ENCODE measurements at places on chromosomes 7 and 10. TPM values are rescaled to one million over a fixed set of nuclear protein-coding genes. Genes with fewer than 3 reads are reported as not detected.

The OPN1SW gene
- not detected for total RNA-seq

The CARD11 gene
- 35.8 TPM for total RNA-seq

The PKD2L1 gene
- not detected for total RNA-seq

The PLXNA4 gene
- total RNA-seq, result 5.8 TPM

GRCh38 chr10:72800000-72800740 lies 93.4 kb upstream of the OIT3 start:
- DNase-seq, result no peak

DNA sequence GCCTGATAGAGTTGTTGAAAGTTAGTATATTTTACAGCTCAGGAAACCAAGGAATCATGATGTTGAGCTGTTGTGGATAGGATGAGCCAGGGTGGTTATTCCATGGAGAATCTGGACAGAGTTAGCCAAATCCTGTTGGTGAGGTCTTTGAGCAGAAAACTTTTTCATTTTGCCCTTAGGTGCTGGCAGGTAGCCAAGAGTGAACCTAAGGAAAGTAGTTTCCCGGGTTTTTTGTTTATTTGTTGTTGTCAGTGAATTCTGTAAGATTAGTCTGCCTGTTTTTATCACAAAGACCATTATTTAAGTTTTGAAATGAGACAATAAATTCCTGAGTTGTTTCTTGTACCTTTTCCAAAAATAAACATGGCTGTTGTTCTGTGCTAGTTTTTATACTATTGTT lies 61.0 kb downstream of the GALNT11 start:
- DNase-seq, result no peak

- DNase-seq, result no peak
Measured at GRCh38 chr7:70602117-70602516, 529.8 kb upstream of the GALNT17 start.

- DNase-seq, result no peak
Measured at GRCh38 chr10:60979667-60980104, 35.7 kb upstream of the RHOBTB1 start.

DNA sequence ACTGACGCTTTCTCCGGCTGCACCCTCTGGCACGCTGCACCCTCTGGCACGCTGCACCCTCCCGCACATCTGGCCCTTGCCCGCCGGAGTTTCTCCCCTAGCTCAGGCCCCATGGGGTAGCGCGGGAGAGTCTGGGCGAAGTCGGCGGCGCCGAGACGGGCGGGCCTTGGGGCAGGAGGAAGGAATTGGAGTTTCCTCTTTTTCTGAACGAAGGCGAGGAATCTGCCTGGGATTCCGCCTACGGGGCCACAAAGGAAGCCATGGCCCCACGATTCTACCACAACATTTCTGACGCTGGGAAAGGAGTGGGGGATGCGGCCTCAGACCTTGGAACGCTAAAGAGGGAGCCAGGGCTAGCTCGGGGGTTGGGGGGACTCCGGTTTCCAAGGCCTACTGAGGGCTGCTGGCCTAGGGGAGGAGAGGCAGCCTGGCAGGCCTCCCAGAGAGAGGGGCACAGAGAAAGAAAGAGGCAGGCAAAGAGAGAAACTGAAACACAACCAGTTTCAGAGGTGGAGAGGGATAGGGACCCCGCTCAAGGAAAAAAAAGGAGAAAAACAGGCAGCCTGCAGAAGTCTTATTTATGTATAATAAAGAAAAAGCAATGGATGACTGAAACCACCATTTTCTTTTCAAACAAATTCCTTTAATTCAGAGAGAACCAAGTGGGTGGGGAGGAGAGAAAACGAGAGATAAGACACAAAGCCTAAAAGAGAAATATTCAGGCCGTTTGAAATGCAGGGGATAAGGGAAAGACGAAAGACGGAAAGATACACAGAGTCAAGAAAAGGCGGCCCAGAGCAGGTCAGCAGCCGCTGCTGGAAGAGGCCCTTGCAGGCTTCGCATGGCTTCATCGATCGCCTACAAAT lies 4.3 kb downstream of the TLX1 start:
- DNase-seq, result no peak

GRCh38 chr7:13312307-13312706 lies 624.9 kb downstream of the ARL4A start:
- DNase-seq, result no peak

GRCh38 chr10:111354859-111355258 lies 278.0 kb downstream of the ADRA2A start:
- no peak for DNase-seq

DNA sequence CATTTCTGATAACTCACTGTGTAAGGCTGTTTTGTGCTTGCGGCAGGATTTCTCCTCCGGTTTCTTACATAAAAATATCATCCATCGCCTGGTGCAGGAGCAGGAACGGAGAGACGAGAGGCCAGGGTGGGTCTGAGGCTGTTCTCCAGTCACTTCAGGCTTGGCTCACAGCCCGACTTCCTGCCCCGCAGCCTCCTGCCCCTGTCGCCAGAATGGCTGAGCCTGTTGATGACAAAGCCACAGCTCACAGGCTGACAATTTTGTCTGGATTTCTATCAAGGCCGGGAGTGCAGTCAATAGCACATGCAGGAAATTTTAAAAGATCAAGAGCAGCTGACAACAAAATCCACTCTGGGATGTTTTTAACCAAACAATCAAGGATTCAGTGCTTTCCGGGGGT lies 229.7 kb upstream of the ZNF32 start:
- no peak for DNase-seq

- DNase-seq, result no peak
Measured at GRCh38 chr7:116120839-116121238, 89.5 kb upstream of the TES start.

DNA sequence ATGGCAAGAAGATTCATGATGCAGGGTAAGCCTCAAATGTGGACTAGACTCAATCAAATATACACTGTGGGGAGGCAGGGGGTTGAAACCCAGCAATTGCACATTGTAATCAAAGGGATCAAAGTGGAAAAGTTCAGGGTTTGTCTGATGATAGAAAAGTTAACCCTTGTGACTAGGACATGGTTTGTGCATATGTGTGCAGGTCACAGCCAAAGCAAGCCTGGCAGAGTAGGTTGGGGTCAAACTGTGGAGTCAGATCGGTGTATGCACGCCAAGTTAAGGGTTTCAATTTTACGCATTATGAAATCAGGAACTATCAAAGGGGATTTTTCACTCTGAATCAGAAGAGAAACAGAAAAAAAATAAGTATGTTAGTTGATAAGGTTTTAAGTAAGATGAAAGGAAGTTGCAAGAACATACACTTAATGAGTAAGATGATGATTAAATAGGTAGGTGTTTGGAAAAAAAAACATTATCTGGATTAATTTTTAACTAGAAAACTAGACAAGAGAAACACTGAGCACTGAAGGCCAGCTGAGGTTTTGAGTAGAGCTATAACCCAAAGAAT lies 188.3 kb downstream of the DGKB start:
- DNase-seq, result no peak

DNA sequence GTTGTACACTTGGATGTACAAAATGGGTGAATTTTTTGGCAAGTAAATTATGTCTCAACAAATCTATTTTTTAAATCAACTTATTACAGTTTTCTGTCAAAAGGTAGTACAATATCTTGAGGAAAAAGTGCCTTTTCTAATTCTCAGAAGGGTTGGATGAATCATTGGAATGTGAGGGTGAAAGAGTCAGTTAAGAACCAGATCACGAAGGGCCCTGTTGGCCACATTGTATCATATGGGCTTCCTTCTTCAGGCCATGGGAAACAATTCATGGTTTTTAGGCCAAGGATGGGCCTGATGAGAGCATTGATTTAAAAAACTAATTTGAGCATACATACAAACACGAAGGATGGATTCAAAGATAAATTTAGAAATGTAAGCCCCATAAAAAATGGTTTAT lies 503.7 kb downstream of the TNS3 start:
- no peak for DNase-seq

- no peak for DNase-seq
Measured at GRCh38 chr7:112272921-112273561, 66.5 kb downstream of the ZNF277 start.

DNA sequence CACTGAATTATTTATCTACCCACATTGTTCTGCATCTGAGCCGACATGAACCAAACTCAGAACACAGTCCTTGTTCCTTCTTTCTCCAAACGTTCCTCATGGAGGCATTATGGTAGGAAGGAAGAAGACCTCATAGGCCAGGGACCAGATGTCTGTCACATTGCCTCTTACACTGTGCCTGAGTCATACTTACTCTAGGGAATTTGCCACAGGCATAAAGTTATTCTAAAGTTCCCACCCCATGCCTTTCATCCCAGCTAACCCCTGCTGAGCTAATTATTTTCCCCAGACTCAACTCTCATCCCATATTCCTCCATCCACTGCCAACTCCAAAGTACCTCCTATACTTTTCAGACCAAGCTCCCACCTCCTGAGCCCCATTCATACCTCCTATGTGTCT lies 21.2 kb downstream of the MAT1A start:
- no peak for DNase-seq

Data from mucosa of gallbladder (tissue), 1 donor.